ENCODE measurements at places on chromosomes 2 and 18.

DNA sequence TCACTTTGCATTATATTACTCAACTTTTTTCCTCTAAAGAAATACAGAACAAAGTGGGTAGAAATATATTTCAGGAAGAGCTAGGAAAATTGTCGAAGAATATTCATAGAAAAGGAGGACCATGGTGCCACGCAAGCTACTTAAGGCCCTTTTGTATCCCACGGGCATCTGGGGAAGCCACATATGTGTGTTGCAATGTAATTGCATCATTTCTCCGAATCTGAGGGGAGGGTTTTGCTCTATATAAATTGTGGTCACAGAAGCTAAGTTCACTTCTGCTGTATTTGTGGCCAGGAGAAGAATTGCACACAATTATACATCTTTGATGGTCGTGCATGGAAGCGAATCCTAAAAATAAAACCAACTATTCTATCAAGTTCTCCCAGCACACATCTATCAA, 360.3 kb downstream of the IRS1 start:
- no peak for DNase-seq

- no peak for DNase-seq
These were observed 8.1 kb downstream of the SMAD4 start for GRCh38 chr18:51038110-51038509.

DNA sequence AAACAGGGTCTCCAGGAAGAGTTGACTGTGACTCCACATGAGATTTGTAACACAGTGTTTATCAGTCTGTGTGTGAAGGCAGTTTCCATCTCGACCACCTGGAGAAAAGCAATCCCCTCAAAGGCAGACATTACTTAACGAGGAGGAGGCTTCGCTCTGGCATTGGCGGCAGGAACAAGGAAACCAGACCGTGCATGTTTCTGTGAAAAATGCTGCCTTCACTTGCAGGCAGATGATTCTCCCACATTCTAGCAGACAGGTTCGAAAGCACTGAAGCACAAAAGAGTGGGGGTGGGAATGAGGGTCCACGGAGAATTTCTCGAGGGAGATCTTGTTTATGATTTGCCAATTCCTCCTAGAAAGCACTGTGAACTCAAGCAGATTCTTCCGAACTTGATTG, 414.0 kb downstream of the SLC4A3 start:
- no peak for DNase-seq

GRCh38 chr2:23459032-23459431, 74.1 kb downstream of the KLHL29 start:
- DNase-seq, result no peak

DNA sequence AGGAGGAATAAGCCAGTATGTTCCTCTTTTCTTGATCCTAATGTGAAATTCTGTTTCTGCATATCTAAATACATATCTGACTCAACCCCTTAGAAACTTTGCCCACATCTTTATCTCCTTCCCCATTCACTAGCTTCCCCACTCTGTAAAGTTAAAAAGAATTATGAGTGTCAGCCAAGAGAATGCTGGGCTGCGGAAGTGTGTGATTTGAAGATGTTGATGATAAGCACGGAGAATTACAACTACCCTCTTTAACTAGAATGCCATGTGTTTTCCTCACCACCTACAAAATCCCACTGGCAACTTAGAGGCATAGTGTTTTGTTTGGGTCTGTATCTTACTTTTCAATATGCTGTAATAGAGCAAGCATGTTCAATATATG, 490.4 kb upstream of the FANCL start:
- no peak for DNase-seq

DNA sequence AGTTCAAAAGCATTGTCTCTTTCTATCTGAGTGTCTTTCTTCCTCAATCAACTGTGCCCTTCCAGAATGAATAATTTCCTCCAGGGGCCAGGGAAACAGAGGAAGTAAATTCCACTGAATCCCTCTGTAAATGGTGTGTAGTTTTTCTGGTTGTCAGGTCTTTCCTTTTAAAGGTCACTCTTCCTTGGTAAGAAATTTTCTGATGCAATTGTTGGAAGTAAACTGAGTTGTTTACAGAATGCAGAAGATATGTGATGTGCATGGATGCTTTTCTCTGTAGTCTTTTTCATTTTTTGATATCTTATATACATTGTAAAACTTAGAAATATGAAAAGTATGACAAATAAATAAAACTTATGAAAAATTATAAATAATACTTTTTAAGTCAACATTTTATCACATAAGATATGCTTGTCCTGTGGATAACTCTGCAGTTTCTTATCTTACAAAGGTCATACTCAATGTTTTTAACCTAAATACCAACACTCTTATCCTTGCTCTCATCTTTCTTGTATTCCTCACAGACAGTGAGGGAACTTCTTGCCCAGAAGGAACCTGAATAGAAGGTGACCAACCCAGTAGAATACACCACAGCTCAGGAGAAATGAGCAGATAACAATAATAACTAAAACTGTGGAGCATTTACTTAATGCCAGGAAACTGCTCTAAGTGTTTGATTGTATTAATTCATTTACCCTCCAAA, 234.5 kb downstream of the METTL4 start:
- no peak for DNase-seq

All from HEK293T (cell line).